ENCODE measurements at places on chromosomes 5 and 9.

DNA sequence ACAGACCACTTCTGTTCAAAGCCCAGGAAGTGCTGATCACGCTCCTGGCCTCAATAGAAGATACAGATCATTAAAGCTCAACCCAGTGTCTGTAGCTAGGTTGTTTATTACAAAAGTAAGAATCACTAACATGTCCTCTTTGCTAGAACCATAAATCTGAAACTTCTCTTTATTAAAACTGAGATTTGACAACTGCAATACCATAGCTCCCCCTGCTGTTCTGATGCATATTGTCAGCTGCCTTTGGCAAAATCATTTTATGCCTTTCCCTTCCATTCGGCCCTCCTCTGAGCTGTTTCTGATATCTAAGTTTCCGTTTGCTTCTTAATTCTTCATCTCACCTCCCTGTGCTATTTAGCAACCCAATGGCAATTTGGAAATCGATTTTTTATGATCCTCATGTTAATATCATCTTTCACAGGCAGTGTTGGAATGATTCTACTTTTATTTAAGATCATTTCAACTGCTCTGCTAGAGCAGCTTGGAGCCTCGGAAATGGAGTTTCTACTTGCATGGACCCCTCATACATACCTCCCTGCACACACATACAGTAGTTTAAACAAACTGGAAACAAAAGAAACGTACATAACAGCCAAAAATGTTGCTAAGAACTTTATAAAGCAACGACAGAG lies 998.8 kb downstream of the MAT2B start:
- no peak for DNase-seq

GRCh38 chr9:129895376-129896268 lies 60.4 kb downstream of the USP20 start:
- no peak for DNase-seq

DNA sequence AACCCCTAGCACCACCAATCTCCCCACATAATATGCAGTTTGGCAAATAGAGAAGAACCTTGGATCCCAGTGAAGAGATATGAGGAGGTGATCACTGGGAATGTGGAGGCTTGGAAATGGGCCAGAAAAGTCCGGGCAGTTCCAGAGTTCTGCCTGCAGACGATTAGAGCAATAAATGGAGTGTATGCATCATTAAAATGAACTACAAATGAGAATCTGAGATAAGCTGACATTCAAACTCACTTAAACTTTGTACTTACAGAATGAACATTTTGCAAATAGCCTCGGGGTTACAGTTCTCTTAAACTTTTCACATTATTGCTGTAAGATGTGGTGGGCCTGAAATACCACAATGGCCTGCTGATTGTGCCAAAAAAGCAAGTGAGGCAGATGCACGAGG lies 23.0 kb upstream of the LHFPL2 start:
- DNase-seq = no peak

DNA sequence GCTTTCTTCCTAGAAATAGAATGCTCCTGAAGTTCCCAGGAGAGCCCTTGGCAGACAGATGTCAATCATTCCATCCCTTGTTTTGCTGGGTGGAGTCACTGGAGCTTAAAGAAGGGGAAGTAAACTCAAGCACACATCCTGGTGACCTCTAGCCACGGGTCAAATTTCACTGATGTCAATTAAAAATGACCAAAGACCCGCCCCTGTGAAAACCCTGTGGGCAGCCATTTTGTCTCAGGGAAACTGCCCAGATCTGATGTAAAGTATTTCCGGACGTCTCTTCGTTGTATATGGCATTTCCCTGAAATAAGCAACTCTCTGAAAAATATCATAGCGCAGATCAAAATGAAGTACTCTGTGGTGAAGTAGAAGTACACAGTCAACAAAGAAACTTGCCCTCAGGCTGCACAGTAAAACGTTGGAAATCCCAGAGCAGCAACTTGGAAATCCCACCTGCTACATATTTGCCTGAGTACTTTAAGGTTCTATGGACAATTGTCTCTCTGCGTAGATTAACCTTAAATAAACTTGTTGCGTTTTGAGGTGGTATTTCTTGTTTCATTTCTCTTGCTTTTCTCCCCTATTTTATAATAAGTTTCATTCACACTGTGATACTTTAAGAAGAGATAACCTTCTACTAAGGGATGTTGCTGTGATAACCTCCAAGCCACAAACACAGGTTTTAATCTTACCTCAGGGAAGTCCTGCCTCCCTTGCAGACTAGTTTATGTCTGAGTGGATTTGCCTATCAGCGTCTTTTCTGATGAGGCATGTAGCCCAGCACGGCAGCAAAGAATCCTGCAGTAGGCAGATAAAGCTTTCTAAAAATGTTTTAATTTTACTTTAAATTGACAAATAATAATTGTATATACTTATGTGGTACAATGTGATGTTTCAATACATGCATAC lies 60.9 kb upstream of the PIP5K1B start:
- no peak for DNase-seq

- no peak for DNase-seq
Observed at GRCh38 chr9:135780626-135781025, 78.6 kb downstream of the KCNT1 start.

DNA sequence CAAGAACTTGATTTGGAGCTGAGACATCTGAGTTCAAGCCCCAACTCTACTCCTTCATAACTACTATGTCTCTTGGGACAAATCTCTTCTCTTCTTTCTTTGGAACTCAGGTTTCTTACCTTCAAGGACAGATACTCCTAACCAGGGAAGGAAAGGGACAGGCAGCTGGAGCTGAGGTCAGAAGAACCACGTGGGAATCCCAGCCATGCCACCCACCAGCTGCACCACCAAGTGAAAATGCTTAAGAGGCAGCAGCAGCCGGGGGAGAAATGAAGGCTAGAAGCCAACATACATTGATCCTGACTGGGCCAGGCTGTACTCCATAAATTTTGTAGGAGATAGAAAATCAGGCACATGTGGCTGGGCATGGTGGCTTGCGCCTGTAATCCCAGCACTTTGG lies 9.6 kb upstream of the OR5C1 start:
- peak; percentile 30 for DNase-seq

- DNase-seq = peak; percentile 74
Observed at GRCh38 chr5:59317023-59317773, 576.3 kb downstream of the PDE4D start.

GRCh38 chr5:148645527-148645926 lies 8.8 kb downstream of the HTR4 start:
- DNase-seq = no peak

DNA sequence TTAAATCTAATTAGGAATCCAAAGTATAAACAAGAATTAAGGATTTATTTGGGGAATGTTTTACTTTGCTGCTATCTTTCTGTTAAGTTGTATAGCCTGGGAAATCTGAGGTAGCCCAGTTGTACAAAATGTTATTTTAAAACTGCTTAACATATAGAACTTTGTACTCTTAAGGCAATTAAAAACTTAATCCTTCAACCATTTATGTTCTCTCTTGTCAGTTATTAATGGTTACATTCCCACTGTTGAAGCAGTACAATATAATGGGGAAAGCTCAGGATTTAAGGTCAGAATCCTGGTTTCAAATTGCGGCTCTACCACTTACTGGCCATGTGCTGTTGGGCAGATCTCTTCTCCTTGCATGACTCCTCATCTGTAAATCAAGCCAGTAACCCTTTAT lies 32.7 kb downstream of the FBXO38 start:
- no peak for DNase-seq

GRCh38 chr5:60488466-60489130 lies 211.4 kb downstream of the DEPDC1B start:
- DNase-seq = no peak

DNA sequence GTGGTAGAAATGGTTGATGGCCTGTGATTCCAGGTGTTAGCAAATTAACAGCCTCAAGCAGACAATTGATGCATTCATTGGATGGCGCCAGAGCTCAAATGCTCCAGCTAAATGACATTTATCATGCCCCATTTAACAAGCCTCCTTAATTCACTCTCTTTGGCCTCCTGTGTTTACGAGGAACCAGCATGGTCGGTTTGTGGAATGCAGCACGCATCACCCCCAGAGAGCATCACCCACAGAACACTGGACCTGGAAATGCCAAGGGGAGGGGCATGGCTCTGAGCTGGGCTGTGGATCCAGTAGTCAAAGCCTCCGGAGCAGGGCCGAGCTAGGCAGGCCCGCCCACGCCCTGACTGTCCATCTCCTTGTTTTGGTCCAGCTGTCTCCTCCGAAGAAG lies 434.0 kb downstream of the GADD45G start:
- peak; percentile 67 for DNase-seq

DNA sequence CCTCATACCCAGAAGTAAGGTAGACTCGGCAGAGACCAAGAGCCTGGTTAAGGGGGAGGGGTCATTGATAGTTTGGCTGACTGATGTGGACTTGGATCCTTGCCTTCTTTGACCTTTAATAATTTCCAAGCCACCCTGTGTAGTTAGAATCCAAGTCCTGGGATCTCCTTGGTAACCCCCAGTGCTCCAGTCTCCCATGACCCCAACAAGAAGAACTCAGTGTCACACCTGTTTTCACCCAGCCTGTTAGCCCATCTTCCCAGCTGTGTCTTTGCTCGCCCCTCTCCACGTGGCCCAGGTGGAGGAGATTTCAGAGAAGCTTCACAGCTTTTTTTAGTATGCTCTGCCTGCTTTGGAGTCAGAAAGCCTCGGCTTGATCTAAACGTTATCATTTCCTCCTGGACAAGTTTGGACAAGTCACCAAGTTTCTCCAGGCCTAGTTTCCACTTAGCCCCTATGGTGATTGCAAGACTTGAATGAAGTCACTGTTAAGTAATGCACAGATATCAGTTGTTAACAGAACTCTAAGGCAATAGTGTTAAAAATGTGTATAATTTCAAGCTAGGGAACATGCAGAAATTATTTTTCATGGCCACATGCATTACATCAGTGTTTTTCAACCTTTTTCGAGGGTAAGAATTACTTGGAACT lies 170.0 kb downstream of the TMEM38B start:
- peak; percentile 43 for DNase-seq

- DNase-seq = no peak
Observed at GRCh38 chr5:65817931-65818330, 95.9 kb downstream of the NLN start.

DNA sequence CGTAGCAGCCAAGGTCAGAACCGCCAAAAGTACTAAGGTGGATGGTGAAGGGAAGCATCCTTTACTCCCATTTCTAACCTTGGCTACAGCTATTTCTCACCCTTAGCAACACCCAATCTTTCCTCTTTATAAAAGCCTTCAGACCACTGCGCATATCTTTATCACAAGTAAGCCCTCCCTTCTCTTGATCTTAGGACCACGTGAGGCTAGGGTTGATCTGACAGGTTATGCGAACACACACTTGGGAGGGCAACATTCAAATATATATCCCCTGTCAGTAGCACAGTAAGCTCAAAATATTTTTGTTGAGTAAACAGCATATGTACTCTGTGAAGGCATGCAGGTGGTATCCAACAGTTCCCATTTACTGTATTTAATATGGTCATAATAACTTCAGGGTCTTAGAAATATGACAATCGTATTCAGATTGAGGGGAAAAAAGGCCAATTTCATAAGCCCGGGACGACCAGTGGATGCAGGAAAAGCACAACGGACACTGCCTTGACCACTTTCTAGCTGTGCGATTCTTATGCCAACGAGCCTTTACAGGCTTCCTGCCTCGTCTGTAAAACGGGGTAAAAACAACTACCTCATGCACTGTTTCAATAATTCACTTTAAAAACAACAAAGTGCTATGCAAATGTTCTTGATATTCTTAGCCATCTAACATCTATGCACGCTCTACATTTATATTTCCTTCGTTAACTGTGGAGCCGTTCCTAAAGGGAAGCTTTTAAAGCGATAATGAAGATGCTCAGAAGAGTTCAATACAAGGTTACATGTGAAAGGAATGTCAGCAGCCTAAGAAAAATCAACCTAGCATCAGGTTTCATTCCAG lies 1.3 kb downstream of the ARSB start:
- DNase-seq = no peak

- peak; percentile 55 for DNase-seq
Observed at GRCh38 chr9:92359394-92359995, 33.7 kb downstream of the CENPP start.

DNA sequence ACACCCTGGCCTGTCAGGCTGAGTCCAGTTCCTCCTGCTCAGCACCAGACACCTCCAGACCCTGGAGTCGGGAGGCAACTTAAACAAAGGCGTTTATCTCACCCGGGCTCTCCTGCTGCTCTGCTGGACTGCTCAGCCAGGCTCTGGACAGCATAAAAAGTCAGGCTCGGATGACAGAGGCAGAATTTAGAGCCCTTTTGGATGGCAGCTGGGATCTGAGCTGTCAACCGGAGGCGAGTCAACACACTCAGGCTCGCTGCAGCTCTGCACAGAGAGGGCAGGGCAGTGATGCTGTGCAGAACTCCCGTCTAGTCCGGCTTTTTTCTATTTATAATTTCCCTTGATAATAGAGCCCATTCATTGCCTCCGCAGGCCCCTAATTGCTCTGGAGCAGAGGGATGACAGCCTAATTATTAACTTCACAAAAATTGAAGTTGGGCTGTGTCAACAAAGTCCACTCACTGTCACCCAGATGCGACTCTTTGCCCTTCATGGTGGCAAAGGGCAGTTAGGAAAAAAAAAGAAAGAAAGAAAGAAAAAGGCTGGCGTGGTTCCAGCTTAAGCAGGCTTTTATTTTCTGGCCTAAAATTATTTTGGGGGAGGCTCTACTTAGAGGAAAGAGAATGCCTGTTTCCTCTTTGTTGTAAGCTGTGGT lies 37.6 kb downstream of the STC2 start:
- peak; percentile 93 for DNase-seq

DNA sequence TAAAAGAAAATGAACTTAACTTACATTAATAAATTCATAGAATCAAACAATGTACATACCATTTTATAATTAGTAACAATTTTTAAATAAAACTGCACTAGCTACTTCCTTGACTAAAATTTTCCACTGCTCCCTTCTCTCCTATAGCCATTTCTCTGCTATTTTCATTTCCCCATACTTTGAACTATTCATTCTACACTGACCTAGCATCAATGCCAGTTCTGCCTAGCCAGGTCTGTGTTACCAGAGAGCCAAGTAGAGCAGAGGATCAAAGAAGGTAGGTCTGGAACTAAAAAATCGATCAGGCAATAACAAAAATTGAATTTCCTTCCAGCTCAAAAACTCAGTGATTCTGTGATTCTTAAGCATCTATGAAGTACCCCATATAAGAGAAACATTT lies 84.5 kb downstream of the ERMP1 start:
- DNase-seq = no peak

- no peak for DNase-seq
Observed at GRCh38 chr9:131500377-131500776, 2.3 kb upstream of the POMT1 start.

DNA sequence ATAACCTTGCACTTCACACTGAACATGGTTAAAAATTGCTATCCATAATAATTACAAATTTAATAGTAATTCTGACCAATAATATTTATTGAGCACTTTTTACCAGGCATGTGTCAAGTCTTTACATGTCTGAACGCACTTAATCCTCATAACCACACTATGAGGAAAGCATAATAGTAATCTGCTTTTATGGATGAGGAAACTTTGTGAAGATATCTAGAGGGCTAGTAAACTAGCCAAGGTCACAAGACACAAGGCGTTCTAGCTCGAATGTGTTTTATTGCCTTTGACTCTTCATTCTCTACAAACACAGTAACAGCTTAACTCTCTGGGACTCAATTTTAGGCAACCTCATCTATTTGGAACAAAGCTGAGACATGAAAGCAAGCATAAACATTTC lies 205.1 kb downstream of the ARHGEF28 start:
- DNase-seq = no peak
